ENCODE measurements at places on chromosomes 7 and 10.

GRCh38 chr7:114823290-114823689, 98.6 kb upstream of the MDFIC start:
- DNase-seq = no peak

- DNase-seq = no peak
Observed at GRCh38 chr7:104986628-104987259, 27.3 kb upstream of the KMT2E start.

DNA sequence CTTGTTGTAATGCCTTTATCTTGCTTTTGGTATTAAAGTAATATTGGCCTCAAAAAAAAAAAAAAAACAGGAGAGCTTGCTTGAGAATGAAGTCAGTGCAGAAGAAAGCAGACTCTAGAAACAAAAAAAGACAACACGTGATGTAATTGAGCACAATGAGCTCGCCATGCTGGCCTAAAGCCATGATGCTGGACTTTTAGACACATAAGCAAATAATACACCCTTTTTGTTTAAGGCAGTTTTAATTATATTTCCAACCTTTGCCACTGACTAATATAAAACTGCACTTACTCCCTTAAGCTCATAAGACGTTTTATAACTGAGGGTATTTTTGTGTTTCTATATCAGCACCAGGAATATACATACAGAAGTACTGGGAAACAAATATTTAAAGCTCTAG, 798.3 kb downstream of the KCNMA1 start:
- no peak for DNase-seq

GRCh38 chr10:932589-932988, 1.1 kb upstream of the LARP4B start:
- DNase-seq = no peak

- no peak for DNase-seq
Observed at GRCh38 chr7:135414850-135415439, 95.0 kb downstream of the CNOT4 start.

DNA sequence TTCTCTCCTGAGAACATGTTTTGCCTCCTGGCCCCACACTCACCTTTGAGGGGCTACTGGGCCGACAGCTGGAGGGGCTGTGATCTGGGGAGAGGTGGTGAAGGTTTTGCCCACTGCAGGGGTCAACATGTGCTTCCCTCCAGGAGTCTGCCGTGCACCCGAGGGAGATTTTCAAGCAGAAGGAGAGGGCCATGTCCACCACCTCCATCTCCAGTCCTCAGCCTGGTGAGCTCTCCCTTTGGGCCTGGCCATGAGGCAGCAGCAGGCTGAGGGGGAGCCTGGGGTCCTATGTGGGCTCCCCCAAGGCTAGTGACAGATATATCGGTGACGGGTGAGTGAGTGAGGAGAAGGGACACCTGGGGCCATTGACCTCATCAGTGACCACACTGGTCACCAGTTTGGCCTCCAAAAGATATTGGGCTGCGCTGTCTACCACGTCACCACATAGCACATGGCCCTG, 6.6 kb downstream of the PGAM2 start:
- no peak for DNase-seq

- DNase-seq = no peak
Observed at GRCh38 chr10:15684768-15685167, 35.0 kb downstream of the ITGA8 start.

- no peak for DNase-seq
Observed at GRCh38 chr10:18659819-18660535, 746 bp downstream of the ARL5B start.

GRCh38 chr10:33071857-33072256, 113.8 kb upstream of the ITGB1 start:
- DNase-seq = no peak

Data from cortex of kidney (tissue), 1 donor.